ENCODE measurements at places on chromosomes 12 and 14. TPM values are rescaled to one million over a fixed set of nuclear protein-coding genes. Genes with fewer than 3 reads are reported as not detected.

- no peak for DNase-seq
Measured at GRCh38 chr14:49092345-49092744, 493.8 kb downstream of the RPS29 start.

GRCh38 chr12:15851045-15851620, 31.1 kb upstream of the STRAP start:
- DNase-seq, result no peak

GRCh38 chr14:69537900-69538299, 36.8 kb downstream of the CCDC177 start:
- DNase-seq, result no peak

DNA sequence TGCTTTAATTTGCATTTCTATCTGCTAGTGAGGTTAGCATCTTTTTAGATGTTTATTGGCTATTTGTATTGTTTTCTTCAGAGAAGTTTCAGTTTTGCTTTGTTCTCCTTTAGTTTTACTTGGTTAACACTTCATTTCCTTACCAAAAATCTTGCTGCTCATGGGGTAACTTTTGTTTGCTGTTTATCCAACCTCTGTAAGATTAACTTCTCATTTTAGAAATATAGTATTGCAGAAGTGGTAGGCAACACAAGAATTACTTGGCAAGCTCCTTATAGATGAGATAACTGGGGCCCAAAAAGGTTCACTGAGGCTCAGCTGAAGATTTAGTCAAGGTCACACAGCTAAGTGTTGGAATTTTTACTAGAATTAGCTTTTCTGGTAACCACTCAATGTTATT, 40.5 kb downstream of the ALKBH1 start:
- DNase-seq, result no peak

DNA sequence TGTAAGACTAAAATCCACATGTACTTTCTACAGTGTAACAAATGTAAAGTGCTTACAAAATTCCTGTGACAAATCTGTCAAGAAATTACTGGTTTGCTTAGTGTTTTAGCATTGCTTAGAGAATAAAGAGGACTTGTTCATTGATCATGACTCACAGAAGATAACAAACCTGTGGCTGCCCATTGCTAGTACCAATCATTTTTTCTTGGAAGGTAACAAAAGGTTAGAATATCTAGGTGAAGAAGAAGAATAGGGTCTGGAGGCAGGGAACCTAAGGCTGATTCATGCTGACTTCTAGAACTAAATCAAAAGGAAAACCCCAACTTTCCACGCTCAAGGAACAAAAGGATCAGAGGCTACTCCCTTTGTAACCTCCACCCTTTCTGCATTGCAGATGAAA, 232.7 kb upstream of the ABCD2 start:
- DNase-seq, result no peak

GRCh38 chr14:25394356-25394755, 344.4 kb upstream of the STXBP6 start:
- DNase-seq, result no peak

DNA sequence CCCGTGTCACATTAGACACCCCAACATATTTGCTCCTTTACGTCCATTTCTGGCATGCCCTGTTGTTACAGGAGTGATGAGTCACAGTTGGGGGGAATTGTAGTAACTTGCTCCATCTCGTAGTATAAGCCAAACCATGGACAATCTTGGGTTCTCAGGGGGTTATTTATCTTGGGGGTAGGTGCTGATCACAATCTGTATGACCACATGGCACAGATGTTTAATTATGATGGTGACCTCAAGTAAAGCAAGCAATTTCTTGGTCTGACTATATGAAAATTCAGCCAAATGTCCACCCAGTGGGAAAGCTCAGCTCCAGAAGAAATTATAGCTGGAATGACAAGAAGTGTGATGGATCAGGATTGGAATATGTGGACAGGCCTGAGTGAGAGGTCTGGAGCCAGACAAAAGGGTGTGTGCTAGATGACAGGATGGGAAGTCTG, 32.1 kb upstream of the STON2 start:
- no peak for DNase-seq

DNA sequence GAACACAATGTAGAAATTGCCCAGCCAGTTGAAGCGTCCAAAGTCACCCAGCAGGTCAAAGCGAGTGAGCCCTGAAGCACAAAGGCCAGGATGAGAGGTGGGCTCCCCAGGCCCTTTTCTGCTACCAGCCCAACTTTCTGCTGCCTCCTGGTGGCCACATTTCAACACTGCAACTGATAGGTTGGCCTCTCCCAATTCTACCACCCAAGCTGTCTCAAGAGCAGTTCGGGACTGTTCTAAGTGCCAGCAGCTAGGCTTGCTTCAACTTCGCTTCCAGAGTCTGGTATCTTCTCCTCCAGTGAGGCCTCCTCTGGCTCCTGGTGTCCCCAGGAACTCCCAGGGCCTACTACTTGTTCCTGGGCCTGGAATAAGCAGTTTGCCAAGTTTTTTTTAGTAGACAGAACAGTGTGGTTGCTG, 3.4 kb upstream of the DHH start:
- no peak for DNase-seq

GRCh38 chr14:105436891-105437722, 17.5 kb downstream of the MTA1 start:
- no peak for DNase-seq

DNA sequence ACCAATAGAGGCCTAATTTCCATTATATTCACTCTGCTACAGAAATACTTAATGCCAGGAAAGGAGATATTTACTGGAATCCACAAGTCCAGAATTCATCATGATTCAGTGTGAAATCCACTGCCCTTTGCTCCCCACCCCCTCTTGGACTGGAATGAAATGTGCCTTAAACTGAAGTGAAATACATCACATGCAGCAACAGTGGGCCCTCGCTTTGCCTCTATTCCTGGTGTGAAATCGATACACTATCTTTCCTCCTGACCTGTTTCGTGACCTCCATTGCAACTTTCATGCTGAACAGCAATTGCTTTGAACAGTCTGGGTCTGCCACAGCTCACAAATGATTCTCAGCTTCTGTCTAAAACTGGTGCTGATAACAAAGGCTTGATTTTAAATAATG, 100.6 kb downstream of the NPAS3 start:
- no peak for DNase-seq

GRCh38 chr12:45464699-45465098, 248.8 kb downstream of the ANO6 start:
- no peak for DNase-seq

- DNase-seq, result no peak
Measured at GRCh38 chr12:54937376-54937775, 47.2 kb downstream of the TESPA1 start.

DNA sequence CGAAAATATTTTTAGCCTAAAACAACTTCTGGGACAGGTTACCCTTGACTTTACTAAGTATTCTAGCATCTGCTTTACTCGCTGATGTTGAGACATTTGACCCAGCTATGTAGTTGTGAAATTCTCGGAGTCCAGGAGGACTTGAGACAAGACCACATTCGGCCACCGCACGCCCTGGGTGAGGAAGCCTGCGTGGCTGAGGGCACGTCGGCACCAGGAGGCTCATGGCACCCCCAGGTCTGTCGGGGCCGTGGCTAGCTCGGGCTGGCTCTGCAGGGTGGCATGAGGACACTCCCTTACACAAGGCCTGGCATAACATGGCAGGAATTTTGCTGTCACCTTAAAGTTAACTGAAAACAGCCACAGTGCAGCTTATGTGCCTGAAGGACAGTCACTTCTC, 58.1 kb upstream of the MMP17 start:
- no peak for DNase-seq

- no peak for DNase-seq
Measured at GRCh38 chr12:121189131-121189530, 20.8 kb upstream of the P2RX4 start.

DNA sequence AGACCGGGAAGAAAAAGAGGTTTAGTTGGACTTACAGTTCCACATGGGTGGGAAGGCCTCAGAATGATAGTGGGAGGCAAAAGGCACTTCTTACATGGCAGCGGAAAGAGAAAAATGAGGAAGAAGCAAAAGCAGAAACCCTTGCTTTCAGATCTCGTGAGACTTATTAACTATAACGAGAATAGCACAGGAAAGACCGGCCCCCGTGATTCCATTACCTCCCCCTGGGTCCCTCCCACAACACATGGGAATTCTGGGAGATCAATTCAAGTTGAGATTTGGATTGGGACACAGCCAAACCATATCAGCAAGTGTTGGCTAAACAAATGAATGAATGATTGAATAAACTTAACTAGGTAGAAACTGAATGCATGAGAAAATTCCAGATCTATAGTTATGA, 85.3 kb upstream of the PARP11 start:
- DNase-seq, result no peak

DNA sequence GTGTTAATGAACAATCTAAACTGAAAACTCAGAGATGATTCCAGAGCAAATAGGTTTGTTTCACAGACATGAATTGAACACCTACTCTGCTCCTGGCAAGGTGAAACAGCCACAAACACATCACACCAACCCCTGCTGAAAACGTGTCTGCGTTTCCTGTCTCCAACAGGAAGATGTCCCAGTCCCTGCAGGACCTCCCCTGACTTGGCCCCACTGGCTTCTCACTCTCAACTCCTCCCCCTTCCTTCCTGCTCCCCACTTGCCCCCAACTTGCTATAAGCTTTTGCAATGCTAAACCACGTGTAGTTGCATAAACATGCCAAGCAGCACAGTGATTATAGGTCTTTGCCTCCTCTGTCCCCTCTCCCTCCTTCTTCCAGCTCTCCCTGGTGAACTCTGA, 567.6 kb downstream of the BCL11B start:
- no peak for DNase-seq

DNA sequence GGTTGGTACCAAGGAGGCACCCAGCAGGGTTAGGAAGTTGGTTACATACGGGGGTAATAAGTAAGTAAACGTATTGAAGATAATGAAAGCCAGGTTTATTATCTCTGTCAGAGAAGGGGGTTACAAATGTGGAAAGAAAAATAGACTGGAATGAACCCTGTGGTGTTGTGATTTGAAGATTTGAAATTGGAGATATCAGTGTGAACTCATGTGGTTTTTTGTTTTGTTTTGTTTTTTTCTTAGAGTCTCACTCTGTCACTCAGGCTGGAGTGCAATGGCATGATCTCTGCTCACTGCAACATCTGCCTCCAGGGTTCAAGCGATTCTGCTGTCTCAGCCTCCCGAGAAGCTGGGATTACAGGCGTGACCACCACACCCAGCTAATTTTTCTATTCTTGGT, 14.1 kb upstream of the SLC25A3 start:
- no peak for DNase-seq

DNA sequence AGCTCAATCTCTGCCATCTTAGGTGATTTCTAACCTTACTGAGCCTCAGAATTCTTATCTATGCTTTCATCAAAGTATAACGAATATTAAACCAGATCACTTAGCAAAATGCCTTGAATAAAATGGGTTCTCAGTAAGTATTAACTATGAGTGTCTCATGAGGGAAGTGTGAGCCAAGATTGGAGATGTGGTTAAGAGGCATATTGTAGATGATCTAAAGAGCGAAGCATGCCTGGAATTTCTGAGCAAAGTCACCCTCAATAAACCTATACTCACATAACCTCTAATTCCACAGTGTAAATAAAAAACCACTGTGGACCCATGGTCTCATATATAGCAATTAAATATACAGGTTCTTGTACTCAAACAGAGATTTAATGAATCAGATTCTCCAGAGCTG, 193.1 kb upstream of the FSCB start:
- DNase-seq, result no peak

GRCh38 chr14:61839507-61839906, 77.3 kb downstream of the SNAPC1 start:
- DNase-seq, result no peak

DNA sequence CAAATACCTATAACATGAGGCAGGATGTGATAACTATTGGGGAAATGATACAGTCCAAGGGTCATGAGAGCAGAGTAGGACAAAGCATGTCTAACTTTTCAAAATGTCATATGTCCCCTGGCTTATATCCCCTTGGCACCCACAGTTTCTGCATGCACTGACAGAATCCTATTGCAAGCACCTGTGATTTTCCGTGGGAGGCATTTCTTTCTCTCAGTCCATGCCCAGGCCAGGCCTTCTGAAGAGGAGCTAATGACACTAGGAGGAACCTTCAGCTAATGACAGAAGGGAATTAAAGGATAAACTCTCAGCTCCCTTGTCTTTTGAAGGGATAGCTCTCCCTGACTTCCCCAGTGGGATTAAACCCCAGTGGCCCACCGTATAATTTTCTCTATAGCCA, 249.2 kb downstream of the TTC6 start:
- DNase-seq, result no peak

Gene INHBC
- not detected for total RNA-seq

Gene PIWIL1
- total RNA-seq, result not detected

Gene TMEM121
- total RNA-seq, result 2.5 TPM

Gene FAM181A
- not detected for total RNA-seq

Gene ZNF891
- 3.7 TPM for total RNA-seq

Gene STAC3
- total RNA-seq, result 3.0 TPM

Gene TRIM9
- total RNA-seq, result 1.5 TPM
